ENCODE measurements at places on chromosomes 12 and 14.

- DNase-seq, result no peak
Measured at GRCh38 chr14:65993996-65994395, 492.2 kb upstream of the CCDC196 start.

GRCh38 chr12:6424008-6424347, 20.8 kb upstream of the CD27 start:
- no peak for DNase-seq

DNA sequence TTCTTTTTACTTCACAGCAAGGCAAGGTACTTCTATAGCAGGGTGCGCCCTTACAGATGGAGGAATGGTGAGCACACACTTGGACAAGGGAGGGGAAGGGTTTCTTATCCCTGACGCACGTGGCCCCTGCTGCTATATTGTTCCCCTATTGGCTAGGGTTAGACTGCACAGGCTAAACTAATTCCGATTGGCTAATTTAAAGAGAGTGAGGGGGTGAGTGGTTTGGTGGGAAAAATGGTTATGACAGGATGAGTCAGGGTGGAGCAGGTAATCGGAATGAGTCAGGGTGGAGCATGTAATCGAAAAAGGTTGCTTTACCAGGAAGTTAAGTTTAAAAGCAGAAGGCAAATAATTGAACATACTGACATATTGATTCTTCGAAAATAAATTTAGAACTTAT, 23.7 kb upstream of the RAB21 start:
- DNase-seq, result no peak

DNA sequence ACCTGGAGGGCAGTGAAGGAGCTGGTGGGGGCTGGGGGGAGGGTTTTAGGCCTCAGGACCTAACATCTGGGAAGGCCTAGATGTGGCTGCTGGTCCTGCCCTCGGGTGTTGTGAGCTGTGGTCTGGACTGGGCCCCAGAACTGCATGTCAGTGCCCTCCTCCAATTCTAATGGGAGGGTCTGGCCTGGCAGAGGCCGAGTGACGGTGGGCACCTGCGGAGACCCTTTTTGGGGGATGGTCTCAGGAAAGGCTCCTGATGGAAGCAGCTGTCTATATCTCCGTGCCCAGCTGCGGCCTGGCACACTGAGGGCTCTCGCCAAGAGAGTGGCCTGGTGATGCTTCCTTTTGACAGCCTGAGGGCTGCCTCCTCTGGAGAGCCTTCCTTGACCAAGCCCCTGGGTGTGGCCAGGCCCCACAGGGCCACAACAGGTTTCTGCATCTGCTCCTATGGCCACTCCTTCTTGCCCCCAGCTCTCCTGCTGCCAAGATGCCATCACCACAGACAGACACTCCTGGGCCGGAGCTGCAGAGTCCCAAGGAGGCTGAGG, 5.3 kb downstream of the EXOC3L4 start:
- peak; percentile 1 for DNase-seq

GRCh38 chr12:124436366-124436765, 131.0 kb downstream of the NCOR2 start:
- no peak for DNase-seq

- no peak for DNase-seq
Measured at GRCh38 chr12:83386527-83387264, 700.0 kb downstream of the TMTC2 start.

GRCh38 chr14:76413962-76414600, 38.1 kb downstream of the ESRRB start:
- peak; percentile 27 for DNase-seq

- DNase-seq, result peak; percentile 59
Measured at GRCh38 chr12:51269174-51270066, 795 bp downstream of the SMAGP start.

- DNase-seq, result no peak
Measured at GRCh38 chr12:1777798-1778197, 42.6 kb upstream of the LRTM2 start.

- DNase-seq, result no peak
Measured at GRCh38 chr12:30599608-30600007, 96.1 kb downstream of the IPO8 start.

DNA sequence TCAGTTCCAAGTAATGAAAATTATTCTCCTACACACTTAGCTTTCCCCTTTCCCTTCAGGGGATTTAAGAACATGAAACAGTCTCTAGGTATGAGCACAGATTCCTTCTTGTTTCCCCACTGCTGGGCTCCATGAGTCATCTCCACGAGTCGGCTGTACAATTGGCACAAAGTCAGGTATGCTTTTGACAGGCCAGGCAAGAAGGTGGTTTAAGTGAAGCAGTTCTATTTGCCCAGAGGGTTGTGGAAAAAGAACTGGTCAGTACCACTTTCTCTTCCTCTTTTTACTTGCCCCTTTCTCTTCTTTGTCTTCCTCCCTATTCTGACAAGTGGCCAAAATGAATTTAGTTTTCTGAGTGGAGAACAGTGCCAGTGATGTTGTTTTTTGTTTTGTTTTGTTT, 16.3 kb downstream of the DYNC1H1 start:
- DNase-seq, result no peak
